ENCODE measurements at places on chromosomes 6 and 20.
A peak's percentile ranks its signal among the peaks of the same experiment; 100 is the strongest.

DNA sequence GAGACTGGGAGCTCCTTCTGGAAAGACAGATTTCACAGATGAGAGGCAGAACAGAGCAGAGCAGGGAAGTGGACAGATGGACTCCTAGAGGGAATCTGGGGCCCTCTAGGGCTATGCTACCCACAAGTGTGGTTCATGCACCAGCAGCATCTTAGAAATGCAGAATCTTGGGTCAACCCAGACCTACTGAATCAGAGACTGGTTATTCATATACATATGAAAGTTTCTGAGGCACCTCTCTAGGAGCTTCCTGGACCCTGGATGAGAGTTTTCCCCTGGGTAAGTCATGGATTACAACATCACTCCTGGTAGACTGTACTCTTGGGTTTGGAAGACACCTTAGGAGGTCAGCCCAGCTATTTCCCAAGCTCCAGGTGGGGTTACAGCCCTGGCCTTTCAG lies 55.4 kb upstream of the SAYSD1 start:
- no peak for DNase-seq

GRCh38 chr20:20549267-20549612 lies 163.2 kb downstream of the RALGAPA2 start:
- DNase-seq, result no peak

- DNase-seq, result peak; percentile 43
Measured at GRCh38 chr6:43455531-43456428, at the start of gene DLK2. Gene DLK2 (minus strand): TSS chr6:43455548. CDS start chr6:43454825, 723 bp downstream.

DNA sequence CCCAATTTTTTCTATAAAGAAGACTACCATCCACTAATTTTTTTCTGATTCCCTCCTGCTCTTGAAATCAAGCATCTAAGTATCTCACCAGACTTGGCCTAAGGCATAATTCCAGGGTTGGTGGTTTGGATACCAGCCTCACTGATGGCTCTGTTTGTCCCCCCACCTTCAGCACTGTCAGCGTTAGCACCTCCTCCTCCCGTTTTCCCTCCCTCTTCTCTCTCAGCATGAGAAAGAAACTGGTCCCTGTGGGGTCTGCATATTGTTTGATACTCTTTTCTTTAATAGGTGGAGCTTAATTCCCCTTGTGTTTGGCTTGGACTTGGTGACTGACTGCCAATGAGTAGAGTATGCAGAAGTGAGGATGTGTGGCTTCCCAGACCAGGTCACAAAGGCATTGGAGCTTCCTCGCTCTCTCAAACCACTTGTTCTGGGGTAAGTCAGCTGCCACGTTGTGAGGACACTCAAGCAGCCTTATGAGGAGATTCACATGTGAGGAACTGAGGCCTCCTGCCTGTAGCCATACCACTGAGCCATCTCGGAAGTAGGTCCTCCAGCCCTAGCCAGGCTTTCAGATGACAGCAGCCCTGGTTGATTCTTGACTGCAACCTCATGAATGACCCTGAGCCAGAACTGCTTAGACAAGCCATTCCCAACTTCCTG lies 65.2 kb downstream of the RIOK1 start:
- DNase-seq, result no peak

DNA sequence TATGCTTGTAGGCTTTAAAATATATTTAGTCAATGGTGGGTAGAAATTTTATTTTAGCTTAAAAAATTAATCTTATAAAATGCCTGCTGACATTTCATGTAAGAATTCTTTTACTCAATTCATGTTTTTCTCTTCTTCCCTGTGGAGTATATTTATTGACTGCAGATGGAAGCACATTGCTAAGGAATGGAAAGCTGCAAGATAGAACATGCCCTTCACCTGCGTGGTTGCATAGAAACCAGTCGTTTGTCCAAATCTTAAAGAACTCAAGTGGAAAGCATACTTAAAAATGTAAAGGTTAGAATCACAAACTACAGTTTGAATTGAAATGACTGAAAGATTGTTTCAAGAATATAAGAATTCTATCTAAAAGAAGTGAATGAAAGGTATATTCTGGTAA lies 30.7 kb downstream of the C6orf163 start:
- DNase-seq, result no peak

DNA sequence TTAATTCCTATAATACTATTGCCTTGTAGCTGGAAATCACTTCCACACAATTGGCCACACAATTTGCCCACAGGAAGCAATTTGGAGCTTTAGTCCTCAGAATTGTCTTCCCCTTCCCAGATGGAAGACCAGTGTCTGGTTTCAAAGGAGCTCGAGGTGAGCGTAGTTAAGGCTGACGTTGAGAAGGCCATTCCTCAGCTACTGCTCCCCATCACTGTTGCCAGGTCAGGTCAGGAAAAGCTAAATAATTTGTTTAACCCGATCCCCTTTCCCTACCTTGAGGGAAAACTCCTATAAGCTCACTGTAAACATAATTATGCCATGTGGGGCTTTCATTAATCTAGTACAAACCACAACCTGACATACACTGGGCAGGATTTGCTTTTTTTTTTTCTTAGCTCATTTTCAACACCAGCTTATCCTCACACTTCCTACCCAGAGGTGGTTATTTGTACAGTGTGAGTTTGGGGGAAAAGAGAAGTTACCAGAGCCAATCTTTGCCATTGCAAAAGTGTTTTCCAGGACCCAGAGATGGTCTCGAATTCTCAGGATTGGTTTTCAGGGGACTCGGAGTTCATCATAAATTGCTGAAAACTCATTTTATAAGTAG lies 242.7 kb downstream of the CLIC5 start:
- DNase-seq, result no peak

DNA sequence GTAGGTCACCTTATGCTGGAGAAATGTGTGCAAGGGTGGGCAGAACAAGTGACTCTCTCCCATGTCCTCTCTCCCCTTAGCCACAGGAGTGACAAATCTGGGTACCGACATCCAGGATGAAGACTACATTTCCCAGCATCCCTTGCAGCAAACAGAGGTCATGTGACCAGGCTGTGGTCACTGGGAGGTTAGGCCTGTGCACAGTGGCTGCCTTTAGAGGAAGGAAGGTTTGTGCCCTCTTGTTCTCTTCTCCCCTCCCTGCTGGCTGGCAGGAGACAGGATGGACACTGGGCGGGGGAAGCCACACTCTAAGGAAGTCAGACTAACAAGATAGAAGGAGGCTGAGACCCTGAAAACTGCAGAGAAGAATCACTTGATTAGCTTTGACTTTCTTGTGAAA lies 360.2 kb downstream of the PREX1 start:
- DNase-seq, result no peak

DNA sequence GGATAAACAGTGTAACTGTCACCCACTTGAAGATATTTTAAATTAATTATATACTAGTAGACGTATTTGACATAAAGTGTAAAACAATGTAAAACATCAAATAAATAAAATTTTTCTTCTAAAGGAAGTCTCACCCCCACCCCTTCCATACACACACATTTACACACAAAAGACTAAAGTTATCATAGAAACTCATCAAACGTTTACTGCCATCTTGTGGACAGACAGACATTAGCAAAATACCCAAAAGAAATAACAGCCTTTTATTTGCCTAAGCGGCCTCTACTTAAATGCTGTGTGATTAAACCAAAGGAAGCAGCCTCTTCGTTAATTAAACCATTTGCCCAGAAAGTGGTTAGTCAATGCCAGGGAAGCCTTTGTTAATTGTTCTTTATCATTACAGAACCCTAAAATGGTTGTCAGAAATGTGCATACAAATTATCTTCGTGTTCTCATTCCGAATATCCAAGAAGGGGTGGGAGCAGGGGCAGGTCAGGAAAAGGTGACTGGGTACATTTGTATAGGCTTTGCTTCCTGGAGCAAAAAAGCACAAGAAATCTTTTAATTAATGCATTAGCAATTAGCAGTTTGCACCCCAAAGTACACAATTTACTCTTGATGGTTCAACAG lies 176.2 kb upstream of the SASH1 start:
- no peak for DNase-seq

DNA sequence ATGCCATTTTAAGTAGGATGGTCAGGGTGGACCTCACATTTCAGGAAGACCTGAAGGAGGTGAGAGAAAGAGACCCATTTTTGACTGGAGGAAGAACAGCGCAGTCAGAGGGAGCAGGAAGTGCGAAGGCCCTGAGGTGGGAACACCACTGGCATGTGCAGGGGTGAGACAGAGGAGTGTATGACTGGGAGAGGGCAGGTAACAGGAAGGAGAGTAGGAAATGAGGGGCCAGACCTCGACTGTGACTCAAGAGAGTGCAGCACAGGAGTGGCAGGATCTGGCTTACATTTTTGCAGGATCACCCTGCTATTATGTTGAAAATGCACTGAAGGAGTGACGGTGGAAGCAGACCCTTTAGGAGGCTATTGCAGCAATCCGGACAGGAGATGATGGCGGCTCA lies 117.7 kb upstream of the CDYL start:
- DNase-seq, result no peak

DNA sequence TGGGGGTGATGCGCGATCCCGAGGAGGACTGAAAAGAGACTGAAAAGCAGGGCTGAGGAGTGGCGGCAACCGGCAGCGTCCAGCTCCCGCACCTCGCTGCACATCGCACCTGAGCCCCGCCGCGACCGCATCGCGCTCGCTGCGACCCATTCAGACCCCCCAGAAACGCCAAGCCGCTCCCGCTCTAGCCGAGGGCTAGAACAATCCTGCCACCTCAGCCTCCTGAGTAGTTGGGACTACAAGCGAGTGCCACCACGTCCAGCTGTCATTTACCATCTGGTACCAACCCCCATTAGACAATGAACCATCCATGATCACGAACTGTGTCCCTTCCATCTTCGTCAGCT lies 33.2 kb downstream of the HLA-A start:
- DNase-seq, result no peak

DNA sequence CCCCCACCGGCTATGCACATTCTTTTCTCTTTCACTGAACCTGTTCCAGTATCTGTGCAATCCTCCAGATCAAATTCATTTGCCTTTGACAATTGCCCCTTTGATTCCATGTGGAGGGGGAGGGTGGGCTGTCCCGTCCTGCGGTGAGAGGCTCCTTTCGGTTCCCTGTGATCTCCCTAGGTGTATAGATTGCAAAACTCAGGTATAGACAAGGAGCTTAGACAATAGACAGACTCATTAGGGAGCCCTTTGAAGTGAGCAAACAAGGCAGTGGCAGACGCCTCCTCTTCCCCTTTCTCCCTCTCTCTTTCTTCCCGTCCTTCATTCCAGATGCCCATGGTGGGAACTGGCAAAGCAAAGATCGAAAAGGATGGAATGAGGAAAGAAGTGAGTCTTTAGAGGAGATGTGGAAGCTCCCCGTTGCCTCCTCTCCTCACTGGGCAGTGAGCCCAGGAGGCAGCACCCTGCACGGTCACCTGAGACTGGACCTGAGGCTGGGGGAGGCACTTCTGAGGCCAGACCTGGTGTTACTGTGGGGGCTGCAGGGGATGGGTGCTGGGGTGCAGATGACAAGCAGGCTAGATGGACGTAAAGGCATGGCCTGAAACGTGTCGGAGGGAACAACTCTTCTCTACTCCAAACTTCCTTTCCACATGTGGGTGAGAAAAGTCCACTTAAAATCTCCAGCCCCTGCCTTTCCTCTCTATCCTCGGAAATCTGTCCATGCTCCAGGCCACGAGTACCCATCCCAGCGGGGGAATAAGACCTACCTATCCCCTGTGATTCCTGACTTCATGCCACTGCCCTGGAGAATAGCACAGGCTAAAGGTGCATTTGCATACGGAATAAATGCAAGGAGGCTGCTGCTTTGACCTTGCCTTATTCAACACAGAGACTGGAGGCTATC lies 256.6 kb upstream of the FOXQ1 start:
- DNase-seq, result no peak

- DNase-seq, result no peak
Measured at GRCh38 chr6:150651808-150652470, 52.3 kb downstream of the PLEKHG1 start.

- no peak for DNase-seq
Measured at GRCh38 chr6:121582262-121582661, 146.8 kb downstream of the GJA1 start.

- no peak for DNase-seq
Measured at GRCh38 chr6:109093732-109094415, 772 bp downstream of the SESN1 start.

GRCh38 chr6:24513602-24514001 lies 18.8 kb downstream of the ALDH5A1 start:
- DNase-seq, result no peak

GRCh38 chr20:25042531-25043498 lies 15.1 kb downstream of the ACSS1 start:
- peak; percentile 13 for DNase-seq

GRCh38 chr6:37576336-37576737 lies 76.6 kb upstream of the CCDC167 start:
- no peak for DNase-seq

DNA sequence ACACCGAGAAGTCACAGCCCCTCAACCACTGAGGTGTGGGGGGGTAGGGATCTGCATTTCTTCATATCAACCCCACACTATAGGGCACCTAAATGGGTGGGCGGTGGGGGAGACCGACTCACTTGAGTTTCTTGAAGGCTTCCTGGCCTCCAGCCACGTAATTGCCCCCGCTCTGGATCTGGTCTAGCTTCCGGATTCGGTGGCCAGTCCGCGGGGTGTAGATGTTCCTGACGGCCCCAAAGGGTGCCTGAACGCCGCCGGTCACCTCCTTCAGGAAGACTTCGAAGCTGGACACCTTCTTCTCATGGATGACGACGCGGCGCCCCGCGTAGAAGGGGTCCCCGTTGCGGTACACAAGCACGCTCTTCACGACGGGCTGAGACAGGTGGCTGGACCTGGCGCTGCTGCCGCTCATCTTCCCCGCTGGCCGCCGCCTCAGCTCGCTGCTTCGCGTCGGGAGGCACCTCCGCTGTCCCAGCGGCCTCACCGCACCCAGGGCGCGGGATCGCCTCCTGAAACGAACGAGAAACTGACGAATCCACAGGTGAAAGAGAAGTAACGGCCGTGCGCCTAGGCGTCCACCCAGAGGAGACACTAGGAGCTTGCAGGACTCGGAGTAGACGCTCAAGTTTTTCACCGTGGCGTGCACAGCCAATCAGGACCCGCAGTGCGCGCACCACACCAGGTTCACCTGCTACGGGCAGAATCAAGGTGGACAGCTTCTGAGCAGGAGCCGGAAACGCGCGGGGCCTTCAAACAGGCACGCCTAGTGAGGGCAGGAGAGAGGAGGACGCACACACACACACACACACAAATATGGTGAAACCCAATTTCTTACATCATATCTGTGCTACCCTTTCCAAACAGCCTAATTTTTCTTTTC lies at the start of gene DCDC2:
TSS of gene DCDC2 (minus strand) at position 724 of the 883 bp plus-strand sequence. CDS start at position 415, 309 bp downstream.
- DNase-seq, result peak; percentile 13

- no peak for DNase-seq
Measured at GRCh38 chr20:54290636-54291035, 82.7 kb downstream of the PFDN4 start.

DNA sequence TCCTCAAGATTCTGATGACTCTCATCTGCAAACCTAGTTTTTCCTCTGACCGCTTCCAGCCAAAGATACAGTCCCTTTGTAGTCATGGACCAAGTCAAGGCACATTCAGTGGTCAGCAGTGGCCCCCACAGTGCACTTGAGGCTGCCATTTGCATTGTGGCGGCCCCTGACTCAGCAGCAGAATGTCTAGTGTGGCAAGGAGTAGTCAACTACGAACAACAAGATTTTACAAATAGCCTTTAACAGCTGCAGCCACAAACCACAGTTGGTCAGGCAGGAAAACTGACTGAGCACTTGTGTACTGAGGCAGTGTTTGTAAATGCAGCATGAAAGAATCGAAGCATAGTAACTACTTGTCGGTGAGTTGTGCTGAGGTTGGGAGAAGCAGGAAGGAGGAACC lies 49.6 kb downstream of the SLC2A12 start:
- DNase-seq, result no peak

- DNase-seq, result no peak
Measured at GRCh38 chr6:27168108-27168507, 79.4 kb upstream of the PRSS16 start.

GRCh38 chr20:949717-950116 lies 33.6 kb upstream of the ANGPT4 start:
- DNase-seq, result no peak

GRCh38 chr6:105835373-105835772 lies 250.8 kb upstream of the PRDM1 start:
- no peak for DNase-seq

Measured in stimulated activated CD4-positive, alpha-beta T cell treated with anti-CD3 and anti-CD28 coated beads, Interleukin-4, amount 100 ng/mL, for 48 hours (primary cell).